ENCODE measurements at places on chromosomes 4 and X. TPM values are rescaled to one million over a fixed set of nuclear protein-coding genes. Genes with fewer than 3 reads are reported as not detected.
A peak's percentile ranks its signal among the peaks of the same experiment; 100 is the strongest.

Gene CDX4
- total RNA-seq: not detected

DNA sequence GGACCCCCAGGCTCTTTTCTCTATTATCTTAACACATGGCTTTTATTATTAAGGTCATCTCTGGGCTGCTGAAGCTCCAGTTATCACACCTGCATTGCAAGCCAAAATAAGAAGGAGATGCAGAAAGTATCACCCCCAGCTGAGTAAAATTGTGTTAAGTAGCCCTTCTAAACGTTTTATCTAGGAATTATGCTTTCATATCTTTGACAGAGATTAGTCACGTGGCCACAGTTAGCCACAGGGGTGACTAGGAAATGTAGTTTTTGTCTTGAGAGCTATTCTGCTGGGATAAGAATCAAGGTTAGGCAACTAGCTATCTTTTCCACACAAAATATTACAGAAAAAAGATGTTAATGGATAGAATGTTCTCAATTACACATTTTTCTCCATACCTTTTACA is 102.1 kb downstream of the ANXA3 start:
- H3K4me1 ChIP-seq: peaks cover 17% of the 10 kb centered on the region
- no peak for DNase-seq
- no peak overlapping the region for H3K4me3 ChIP-seq
- H3K27ac ChIP-seq: no peak overlapping the region
- H3K36me3 ChIP-seq: no peaks in the 10 kb centered on the region

DNA sequence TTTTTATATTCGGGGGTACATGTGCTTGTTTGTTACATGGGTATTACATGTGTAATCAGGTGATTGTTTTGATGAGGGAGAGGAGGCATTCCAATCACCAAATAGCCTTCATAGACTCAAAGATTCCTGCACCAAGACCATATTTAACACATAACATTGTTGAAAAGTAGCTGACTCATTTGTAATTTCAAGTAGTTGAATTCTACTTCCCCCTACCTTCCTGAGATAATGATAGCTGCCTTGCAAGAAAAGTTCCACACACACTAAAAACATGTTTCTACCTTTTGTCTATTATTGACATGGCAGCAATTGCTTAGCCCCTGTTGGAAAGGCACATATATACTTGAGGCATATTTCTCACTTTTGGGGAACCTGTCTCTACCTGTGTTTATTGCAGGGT is 16.1 kb downstream of the PGAM4 start:
- no peaks in the 10 kb centered on the region for H3K4me1 ChIP-seq
- no peaks in the 10 kb centered on the region for H3K36me3 ChIP-seq
- no peaks in the 10 kb centered on the region for H3K27me3 ChIP-seq
- no peak for DNase-seq

Gene GPR34
- 6.0 TPM for total RNA-seq

DNA sequence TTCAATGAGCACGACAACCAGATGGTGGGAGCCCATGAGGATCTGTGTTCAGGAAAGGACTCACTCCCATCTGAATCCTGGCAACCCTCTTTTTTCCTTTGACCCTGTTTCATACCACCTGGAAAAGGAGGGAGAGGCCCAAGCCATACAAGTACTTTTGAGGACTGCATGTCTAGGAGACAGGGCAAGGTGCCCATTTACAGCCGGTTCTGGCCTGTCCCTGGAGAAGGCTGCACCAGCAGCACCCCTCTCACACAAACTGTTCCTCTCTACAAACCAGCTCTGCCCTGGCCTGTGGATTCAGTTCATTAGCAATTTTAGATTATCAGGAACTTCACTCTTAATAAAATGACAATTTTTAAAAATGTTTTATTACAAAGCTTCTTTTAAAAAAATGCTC is 57.5 kb downstream of the HADH start:
- DNase-seq: peak; percentile 36
- no peaks in the 10 kb centered on the region for H3K36me3 ChIP-seq
- H3K27me3 ChIP-seq: no peaks in the 10 kb centered on the region
- H3K4me3 ChIP-seq: no peak overlapping the region

DNA sequence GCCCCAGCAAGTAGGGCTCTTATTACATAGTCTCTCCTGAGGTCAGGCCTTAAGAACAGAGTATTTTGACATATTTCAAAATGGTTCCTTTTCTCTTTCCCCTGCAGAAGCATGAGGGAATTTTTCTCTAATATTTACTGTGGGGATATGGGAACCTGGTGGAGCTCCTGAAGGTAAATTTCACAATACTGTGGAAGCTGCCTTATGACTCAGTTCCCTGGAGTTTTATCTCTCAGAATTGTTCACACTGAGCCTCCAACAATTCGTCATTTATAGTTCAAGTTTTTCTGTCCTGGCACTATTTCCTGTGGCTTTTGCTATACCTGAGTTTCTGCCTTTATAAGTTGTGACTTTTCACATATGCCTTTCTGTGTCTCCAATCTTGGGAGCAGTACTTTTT is 607.2 kb upstream of the NDST4 start:
- H3K36me3 ChIP-seq: no peaks in the 10 kb centered on the region
- no peaks in the 10 kb centered on the region for H3K27me3 ChIP-seq
- no peaks in the 10 kb centered on the region for H3K4me1 ChIP-seq
- no peak overlapping the region for H3K4me3 ChIP-seq

Gene HSFX2
- total RNA-seq: 0.31 TPM

GRCh38 chr4:183026701-183027100 is 72.4 kb upstream of the WWC2 start:
- no peak overlapping the region for H3K4me3 ChIP-seq
- H3K36me3 ChIP-seq: no peaks in the 10 kb centered on the region
- no peaks in the 10 kb centered on the region for H3K4me1 ChIP-seq
- no peak overlapping the region for H3K27ac ChIP-seq
- no peaks in the 10 kb centered on the region for H3K27me3 ChIP-seq
- DNase-seq: no peak

DNA sequence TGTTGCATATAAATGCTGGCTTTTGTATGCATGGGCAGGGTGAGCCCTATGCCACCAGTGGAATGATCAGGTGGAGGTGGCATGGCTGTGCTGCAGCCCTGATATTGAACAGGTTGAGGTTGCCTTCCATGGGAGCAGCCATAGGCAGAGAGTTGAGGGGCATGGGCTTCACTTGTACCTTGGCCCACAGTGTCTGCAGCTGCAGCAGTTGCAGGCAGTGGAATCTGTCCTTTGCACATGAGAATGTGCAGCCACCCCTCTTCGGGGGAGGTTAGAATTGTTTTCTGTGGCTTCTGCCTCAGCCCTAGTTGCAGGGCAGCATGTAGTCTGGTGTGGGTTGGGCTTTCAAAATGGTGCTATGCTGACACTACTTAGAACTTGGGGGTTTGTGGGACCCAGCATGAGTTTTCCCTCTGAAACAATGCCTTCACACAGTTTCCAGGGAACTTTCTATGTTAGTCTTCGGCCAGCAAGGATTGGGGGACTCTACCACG is 25.4 kb upstream of the VSIG1 start:
- DNase-seq: no peak
- H3K36me3 ChIP-seq: no peaks in the 10 kb centered on the region
- no peak overlapping the region for H3K27ac ChIP-seq
- H3K27me3 ChIP-seq: no peaks in the 10 kb centered on the region

- H3K27me3 ChIP-seq: no peaks in the 10 kb centered on the region
- no peak for DNase-seq
- no peak overlapping the region for H3K4me3 ChIP-seq
These were observed 215.2 kb downstream of the CBR4 start for GRCh38 chr4:168794881-168795280.

GRCh38 chr4:10186228-10187214 is 69.9 kb upstream of the WDR1 start:
- DNase-seq: no peak
- no peaks in the 10 kb centered on the region for H3K36me3 ChIP-seq
- no peaks in the 10 kb centered on the region for H3K4me1 ChIP-seq
- H3K27ac ChIP-seq: peak overlapping the region; percentile 76
- H3K4me3 ChIP-seq: no peak overlapping the region

- DNase-seq: no peak
- H3K27me3 ChIP-seq: no peaks in the 10 kb centered on the region
- no peak overlapping the region for H3K4me3 ChIP-seq
- H3K36me3 ChIP-seq: no peaks in the 10 kb centered on the region
- H3K4me1 ChIP-seq: no peaks in the 10 kb centered on the region
- H3K27ac ChIP-seq: no peak overlapping the region
These were observed 929.7 kb downstream of the PCDH7 start for GRCh38 chr4:31649878-31650277.

Gene F8A2
- not detected for total RNA-seq

- no peaks in the 10 kb centered on the region for H3K36me3 ChIP-seq
- H3K27me3 ChIP-seq: peaks cover 2% of the 10 kb centered on the region
- no peak overlapping the region for H3K4me3 ChIP-seq
- no peaks in the 10 kb centered on the region for H3K4me1 ChIP-seq
These were observed 464.9 kb upstream of the AMOT start for GRCh38 chrX:113305496-113305895.

- H3K4me1 ChIP-seq: no peaks in the 10 kb centered on the region
- H3K4me3 ChIP-seq: no peak overlapping the region
- H3K27ac ChIP-seq: no peak overlapping the region
- no peaks in the 10 kb centered on the region for H3K27me3 ChIP-seq
- H3K36me3 ChIP-seq: no peaks in the 10 kb centered on the region
- no peak for DNase-seq
These were observed 347.7 kb downstream of the FBXO8 start for GRCh38 chr4:173935622-173936405.

GRCh38 chrX:109927663-109928273 is 75.1 kb upstream of the TMEM164 start:
- DNase-seq: no peak
- H3K27me3 ChIP-seq: peaks cover 2% of the 10 kb centered on the region
- no peak overlapping the region for H3K4me3 ChIP-seq
- H3K36me3 ChIP-seq: no peaks in the 10 kb centered on the region
- H3K4me1 ChIP-seq: no peaks in the 10 kb centered on the region

Gene GABRG1
- total RNA-seq: not detected

DNA sequence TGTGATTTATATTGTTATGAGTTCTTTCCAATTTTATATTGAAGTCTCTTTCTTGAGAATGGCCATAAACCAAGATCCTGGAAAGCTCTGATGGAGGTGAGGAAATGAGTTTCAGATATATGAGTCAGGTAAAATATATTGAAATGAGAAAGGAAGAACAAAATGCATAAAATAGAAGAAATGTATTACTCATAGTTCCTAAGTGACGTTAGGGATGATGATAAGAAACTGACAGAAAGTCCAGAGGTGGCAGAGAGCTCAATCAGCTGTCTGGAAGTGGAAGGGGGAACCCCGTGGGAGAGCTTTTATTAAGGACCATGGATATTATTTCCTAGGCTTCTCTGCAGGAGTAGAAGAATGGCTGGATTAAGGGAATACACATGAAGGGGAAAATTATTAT is 24.6 kb downstream of the UGT2B7 start:
- H3K27ac ChIP-seq: no peak overlapping the region
- no peaks in the 10 kb centered on the region for H3K27me3 ChIP-seq
- no peak for DNase-seq
- no peaks in the 10 kb centered on the region for H3K4me1 ChIP-seq

DNA sequence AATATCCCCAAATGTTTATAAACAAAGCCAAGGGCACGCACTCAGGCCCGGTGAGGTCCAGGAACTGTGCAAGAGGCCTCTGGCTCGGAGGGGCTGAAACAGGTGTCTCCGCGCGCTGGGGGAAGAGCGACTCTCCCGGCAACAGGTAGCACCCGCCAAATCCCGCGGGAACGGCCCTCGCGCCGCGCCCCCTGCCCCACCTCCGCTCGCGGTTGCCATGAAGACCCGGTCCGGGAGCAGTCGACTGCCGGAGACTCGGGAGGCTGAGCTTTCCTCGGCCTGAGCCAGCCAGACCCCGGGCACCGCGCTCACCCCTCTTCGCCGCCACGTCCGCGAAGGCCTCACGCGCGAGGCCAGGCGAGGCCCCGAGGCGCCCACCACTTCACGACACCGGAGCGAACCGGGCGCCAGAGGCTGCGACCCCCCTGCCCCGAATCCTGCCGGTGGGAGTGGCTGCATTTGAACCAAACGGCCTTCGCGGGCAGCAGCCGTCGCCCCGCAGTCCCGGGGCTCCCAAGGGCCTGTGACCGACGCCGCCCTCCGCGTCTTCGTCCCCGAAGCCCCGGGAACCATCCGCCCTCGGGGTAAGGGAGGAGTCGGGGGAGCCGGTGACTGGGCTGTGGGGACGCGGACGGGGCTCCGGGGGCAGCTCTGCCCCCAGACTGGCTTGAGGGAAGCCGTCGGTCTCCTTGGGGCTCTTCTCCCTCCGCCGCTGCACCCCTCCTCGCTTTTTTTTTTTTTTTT is at the start of gene NSUN7:
Gene NSUN7 (plus strand): TSS at position 239 of the 744 bp plus-strand sequence. CDS start 739 bp downstream, outside the sequence.
- peak; percentile 78 for DNase-seq
- H3K4me3 ChIP-seq: peak within 1 kb of the TSS; percentile 47
- H3K4me1 ChIP-seq: no peaks in the 10 kb centered on the region

Gene PNMA5
- total RNA-seq: not detected

Gene ARHGAP10
- 23.6 TPM for total RNA-seq

Gene COL25A1
- total RNA-seq: 1.3 TPM

DNA sequence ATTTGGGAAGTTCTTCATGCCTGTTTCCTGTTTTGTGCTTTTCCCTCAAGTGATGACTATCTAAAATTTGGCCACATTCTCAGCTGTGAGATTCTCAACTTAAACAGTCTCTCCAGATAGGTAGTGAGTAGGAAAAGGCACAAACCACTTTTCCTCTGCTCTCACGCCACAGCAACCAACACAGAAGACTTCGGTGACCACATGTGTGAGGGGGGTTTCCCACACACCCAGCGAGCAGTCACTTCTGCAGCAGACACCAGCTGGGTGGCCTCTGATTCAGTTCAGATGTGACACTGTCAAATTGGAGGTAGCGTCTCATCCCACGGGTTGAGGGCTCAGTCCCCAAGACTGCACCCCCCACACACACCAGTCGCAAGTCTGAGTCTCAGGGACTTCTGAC is 25.1 kb upstream of the CLDN34 start:
- no peaks in the 10 kb centered on the region for H3K27me3 ChIP-seq
- no peaks in the 10 kb centered on the region for H3K4me1 ChIP-seq
- DNase-seq: no peak
- H3K36me3 ChIP-seq: peaks cover 9% of the 10 kb centered on the region
- H3K4me3 ChIP-seq: no peak overlapping the region

Gene CENPE
- total RNA-seq: 1.3 TPM

GRCh38 chr4:38133711-38134480 is 173.7 kb downstream of the PTTG2 start:
- H3K36me3 ChIP-seq: peaks cover 20% of the 10 kb centered on the region
- no peak overlapping the region for H3K4me3 ChIP-seq
- H3K27ac ChIP-seq: no peak overlapping the region
- H3K4me1 ChIP-seq: no peaks in the 10 kb centered on the region
- no peak for DNase-seq
- H3K27me3 ChIP-seq: no peaks in the 10 kb centered on the region
